ENCODE measurements at places on chromosomes 2 and 18.

GRCh38 chr18:12497839-12498238 is 90.1 kb downstream of the PRELID3A start:
- no peak for DNase-seq

DNA sequence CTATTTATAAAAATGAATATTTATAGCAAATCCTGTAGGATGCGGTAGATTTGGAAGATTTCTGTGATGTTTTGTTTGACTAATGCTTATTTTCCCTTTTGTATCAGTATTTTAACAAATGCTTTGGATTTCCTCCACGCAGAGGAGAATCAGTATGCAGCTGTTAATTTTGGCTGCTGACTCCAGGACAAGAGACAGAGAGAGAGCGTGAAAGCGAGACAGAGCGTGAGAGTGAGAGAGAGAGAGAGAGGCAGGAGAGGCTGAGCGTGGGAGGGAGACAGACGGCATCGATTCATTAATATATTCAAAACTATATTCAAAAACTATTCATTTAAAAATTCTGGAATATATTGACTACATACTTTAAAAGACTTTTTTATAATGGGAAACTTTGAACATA is 62.5 kb downstream of the RRM2 start:
- no peak for DNase-seq

- DNase-seq: no peak
Measured at GRCh38 chr2:85661139-85661858, 6.7 kb downstream of the SFTPB start.

GRCh38 chr2:69780921-69781320 is 39.0 kb downstream of the ANXA4 start:
- DNase-seq: no peak

- DNase-seq: no peak
Measured at GRCh38 chr18:51010218-51010617, 19.8 kb upstream of the SMAD4 start.

- no peak for DNase-seq
Measured at GRCh38 chr18:41075212-41075611, 879.8 kb upstream of the PIK3C3 start.

GRCh38 chr2:30708491-30709290 is 98.6 kb downstream of the CAPN13 start:
- no peak for DNase-seq

GRCh38 chr2:108786008-108786353 is 590 bp upstream of the CCDC138 start:
- no peak for DNase-seq

DNA sequence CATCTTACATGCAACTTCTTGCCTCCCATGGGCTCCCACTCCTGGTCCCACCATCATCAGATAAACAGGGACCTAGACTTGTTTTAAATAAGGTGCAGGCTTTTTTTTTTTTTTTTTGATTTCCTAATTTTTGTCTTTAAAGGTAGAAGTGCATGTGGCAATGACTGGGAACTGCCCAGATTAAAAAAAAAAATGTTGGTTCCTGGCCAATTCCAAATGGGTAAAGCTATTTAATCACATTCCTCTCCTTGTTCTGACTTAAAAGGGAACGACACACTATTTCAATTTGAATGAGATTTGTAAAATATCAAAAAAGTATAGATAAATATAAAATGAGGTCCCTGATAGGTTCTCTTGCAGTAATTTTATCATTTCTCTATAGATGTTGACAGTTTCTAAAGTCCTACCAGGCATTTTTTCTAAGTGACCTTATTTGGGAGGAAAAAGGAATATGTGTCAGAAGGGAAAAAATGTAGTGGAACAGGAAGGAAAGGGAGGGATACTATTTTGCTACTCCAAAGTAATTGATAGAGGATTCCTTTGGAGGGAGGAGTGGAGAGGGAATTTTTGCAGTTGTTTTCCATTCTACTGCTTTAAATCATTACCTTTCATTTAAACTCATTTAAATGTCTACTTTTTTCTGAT is 43.3 kb downstream of the DDX1 start:
- no peak for DNase-seq

- peak; percentile 17 for DNase-seq
Measured at GRCh38 chr18:41391616-41392595, 563.1 kb upstream of the PIK3C3 start.

GRCh38 chr18:55405475-55405874 is 182.5 kb downstream of the TCF4 start:
- no peak for DNase-seq

- DNase-seq: no peak
Measured at GRCh38 chr2:205975082-205975949, 110.7 kb downstream of the INO80D start.

GRCh38 chr2:238906936-238907716 is 59.2 kb downstream of the TWIST2 start:
- DNase-seq: no peak

DNA sequence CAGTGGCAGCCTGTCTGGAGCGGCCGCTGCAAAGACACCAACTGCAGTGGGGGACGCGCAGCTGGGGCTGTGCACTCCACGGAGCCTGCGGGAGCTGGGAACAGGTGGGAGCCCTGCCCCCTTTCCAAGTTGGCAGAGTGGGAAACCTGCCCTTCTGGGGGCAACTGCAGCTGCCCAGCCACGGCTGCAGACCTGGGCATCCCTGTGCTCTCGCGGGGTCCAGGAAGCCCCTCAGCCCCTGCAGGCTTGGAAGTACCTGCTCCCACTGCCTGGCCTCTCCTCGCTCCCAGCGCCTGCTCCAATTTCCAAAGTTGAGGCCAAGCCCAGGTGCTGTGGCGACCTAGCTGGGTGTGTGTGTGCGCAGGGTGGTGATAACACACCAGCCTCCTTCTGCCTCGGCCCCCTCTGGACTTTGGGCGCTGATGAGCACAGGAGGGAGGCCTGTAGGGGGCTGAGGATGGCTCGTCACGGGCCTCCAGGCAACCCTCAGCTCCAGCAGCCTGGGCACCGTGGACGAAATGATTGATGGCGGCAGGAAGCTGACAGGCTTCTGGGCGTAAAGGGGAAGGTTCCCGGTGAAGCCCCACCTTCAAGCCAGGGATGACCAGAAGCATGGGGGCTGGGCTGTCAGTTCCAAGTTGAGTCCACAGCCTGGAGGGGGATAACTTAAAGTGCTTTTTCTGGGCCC is 76.9 kb downstream of the PTPN4 start:
- no peak for DNase-seq

- DNase-seq: no peak
Measured at GRCh38 chr18:42365591-42365990, 410.6 kb downstream of the PIK3C3 start.

- no peak for DNase-seq
Measured at GRCh38 chr18:57054891-57055290, 92.0 kb upstream of the BOD1L2 start.

DNA sequence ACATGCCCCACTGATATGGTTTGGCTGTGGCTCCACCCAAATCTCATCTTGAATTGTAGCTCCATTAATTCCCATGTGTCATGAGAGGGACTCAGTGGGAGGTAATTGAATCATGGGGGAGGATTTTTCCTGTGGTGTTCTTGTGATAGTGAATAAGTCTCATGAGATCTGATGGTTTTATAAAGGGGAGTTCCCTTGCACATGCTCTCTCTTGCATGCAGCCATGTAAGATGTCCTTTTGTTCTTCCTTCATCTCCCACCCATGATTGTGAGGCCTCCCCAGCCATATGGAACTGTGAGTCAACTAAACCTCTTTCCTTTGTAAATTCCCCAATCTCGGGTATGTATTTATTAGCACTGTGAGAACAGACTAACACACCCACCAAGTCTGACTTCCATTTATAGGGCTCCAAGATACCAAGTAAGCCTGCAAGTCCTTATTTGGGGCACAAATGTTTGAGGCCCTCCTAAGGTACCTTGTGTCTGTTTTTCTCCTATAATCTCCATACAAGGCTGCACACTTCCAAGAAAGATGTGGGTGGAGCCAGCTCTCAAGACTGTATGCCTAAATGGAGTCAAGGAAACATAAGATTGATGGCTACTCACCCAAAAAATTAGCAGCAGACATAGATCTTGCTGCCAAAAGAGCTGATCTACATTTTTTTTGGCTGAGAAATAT is 364.7 kb downstream of the TXNL1 start:
- DNase-seq: no peak

- no peak for DNase-seq
Measured at GRCh38 chr18:48582946-48583345, 44.1 kb downstream of the CTIF start.

- DNase-seq: no peak
Measured at GRCh38 chr2:96527286-96528005, 9.1 kb upstream of the ARID5A start.
